Breast epithelium (tissue), 4 donors: ENCODE measurements at places on chromosomes 5 and 9.

GRCh38 chr5:93151896-93152295 is 429.1 kb downstream of the NR2F1-AS1 start:
- no peak for DNase-seq

DNA sequence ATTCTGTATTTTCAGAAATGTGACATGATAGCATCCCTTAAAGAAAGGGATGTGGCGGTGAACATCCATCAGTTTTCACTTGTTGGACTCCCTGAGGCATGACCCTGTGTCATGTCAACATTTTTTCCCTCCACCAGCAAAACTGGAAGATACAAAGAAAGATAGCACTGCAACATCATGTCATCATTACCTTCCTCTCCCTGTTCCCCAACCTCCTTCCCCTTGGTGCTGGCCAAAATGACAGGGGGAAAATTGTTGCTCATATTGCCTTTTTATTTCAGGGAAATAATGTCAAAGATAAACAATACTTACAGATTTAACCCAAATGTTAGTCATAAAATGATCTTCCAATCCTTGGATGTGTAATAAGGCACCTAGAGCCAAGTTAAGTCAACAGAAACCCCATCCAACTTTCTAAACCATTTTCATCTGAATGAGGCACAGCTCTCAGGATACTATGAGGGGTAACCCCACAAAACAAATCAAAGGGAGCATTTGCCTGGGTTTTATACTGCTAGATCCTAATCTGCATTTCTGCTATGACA is 644.3 kb downstream of the ACTL7B start:
- DNase-seq, result no peak

- DNase-seq, result no peak
Measured at GRCh38 chr9:133487331-133487725, 8.4 kb upstream of the SLC2A6 start.

GRCh38 chr9:137243626-137244485 is 2.8 kb downstream of the TUBB4B start:
- no peak for DNase-seq

DNA sequence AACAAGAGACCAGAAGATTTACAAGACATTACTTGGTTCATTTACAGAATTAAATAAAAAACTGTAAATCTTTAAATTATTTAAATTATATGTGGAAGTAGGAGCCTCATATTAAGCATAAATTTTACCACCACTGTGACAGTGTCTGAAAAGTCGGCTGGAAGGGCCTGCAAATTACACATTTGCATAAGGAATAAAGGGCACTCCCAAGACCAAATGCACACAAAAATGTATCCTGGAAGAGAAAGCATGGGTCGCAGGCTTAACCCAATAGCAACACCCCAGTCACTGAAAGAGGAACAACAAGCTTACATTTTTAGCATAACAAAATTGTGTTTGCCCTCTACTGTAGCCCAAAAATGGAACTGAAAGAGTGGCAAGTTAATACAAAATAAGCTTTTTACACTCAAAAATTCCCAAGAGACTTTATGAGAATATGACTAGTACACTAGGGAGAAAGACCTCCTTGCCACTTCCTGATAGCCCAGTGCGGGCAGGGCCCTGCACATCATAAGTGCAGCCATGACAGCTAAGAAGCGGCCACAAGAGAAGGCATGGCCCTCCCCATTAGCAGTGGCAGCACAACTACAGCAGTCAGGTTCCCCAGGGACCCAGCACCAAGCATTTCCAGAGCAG is 482.0 kb downstream of the DTWD2 start:
- no peak for DNase-seq

GRCh38 chr5:111741278-111741677 is 15.7 kb downstream of the NREP start:
- DNase-seq, result no peak

GRCh38 chr9:76603931-76604570 is 145.1 kb downstream of the GCNT1 start:
- no peak for DNase-seq

DNA sequence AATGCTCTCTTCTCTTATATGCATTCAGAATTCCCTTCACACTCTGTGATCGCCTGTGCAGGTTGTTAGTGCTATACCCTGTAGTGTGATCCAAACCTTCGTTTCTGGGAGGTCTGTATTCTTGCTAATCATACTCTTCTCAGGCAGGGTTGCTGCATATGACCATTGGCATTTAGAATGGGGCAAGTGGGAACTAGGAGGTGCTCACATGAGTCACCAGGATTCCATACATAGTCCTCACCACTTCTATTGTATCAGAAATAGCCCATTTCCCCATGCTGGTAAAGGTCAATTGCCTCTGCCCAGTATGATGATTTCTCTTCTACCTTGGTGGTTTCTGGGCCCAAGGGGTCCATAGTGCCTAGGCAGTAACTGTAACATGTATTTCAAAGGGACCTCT is 443.5 kb upstream of the CDH6 start:
- DNase-seq, result no peak

GRCh38 chr5:18311266-18311665 is 677.0 kb downstream of the TAF11L14 start:
- DNase-seq, result no peak

DNA sequence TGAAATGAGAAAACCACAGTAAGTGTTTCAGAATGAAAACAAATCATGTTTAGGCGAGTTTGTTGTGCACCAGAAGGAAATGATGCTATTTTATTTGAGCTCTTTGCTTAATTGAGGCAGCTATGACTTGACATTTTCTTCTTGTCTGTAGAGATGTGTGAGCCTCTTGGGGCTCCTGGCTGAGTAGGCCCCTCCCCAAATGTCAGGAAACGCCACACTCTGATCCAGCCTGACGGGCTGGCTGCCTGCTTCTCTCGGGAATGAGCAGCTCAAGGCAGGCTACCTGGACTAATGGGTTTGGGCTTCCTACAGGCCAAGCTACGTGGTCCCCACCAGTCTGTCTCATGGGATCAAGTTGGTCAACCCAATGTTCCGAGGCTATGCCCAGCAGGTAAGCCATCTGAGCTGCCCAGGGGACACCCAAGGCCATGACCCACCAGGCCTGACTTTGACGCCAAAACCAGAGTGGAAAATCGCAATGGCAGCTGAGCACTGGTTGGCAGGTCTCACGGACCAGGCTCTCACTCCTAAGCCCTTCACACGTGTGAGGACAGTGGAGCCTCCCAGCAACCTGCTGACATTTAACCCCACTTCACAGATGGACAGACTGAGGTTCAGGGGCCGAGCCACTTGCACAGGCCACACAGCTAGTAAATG is 29.9 kb downstream of the USP20 start:
- DNase-seq, result no peak

DNA sequence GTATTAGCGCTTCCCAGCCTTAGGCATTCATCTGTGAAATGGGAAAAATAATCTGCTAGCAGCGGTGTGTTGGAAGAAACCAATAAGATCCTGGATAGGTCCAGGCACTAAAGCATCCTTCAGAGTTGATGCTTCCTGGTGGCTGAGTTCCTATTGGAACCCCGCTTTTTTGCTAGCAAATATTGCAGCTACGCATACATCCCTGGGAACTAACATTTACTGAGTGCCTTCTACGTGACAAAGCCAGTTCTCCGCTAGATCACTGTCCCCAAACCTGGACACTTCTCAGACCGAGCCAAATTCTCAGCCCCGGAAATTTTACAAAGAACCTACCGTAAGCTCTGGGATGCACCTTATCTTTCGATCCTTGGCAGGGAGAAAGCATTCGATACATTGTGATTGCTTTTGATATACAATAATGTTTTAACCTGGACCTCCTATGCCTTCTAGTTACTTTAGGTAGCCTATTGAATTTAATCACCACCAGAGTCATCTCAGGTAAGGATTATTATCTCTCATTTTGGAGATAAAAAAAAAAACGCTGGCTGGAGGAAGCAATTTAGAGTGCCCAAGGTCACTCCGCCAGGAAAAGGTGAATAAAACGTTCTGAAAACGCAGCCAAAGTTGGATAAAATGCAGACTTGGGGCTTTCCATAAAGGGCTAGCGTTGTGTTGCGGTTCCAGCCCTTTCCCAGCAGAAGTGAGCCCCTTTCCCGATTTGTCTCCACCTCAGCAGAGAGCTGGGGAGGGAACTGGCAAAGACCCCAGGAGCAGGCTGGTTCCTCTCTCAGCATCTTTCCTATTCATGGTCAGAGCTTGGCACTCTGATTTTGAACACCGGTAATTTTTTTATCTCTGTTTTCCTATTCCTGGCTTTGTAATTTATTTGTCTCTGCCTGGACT is 2.6 kb upstream of the MSX2 start:
- no peak for DNase-seq

DNA sequence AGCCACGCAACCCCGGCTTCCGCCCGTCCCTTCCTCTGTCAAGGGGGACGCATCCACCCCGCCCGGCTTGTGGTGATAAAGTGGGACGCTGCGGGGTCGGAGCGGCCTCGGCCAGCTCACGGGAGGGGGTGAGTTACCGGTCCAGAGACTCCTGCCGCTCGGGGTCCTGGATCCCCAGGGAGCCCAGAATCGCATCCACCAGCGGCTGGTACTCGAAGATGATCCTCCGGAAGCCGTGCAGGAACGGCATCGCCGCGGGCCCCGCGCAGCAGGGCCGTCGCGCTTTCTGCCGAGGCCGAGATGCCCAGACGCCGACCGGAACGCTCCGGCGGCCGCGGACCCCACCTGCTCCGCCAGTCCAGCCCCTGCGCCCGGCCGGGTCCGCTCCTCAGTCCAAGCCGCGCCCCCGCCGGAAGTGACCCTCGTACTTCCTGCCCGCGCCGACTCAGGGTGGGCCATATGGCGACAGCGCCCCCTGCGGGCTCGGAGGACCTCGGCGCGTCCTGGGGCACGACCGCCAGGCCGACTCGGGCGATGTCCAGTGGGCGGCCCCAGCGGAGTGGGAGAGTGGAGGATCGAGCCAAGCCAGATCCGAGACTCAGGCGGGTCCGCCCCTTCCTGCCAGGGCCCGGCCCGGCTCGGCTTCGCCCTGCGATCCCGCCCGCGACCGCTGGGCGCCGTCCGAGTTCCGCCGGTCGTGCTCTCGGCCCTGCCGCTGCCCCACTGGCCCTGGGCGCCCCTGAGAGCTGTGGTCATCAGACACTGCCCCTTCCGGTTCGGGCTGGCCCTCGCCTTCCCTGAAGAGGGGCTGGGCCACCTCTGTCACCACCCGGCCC is at the start of gene ASB6:
Gene ASB6 (minus strand): TSS at position 402 of the 836 bp plus-strand sequence. CDS start 152 bp downstream, at position 250.
- peak; percentile 98 for DNase-seq

GRCh38 chr9:137130176-137130755 is 8.7 kb upstream of the GRIN1 start:
- no peak for DNase-seq

GRCh38 chr5:149407323-149408251 is 28.5 kb upstream of the IL17B start:
- DNase-seq, result peak; percentile 23

- no peak for DNase-seq
Measured at GRCh38 chr5:75839547-75839946, 122.3 kb upstream of the POC5 start.

DNA sequence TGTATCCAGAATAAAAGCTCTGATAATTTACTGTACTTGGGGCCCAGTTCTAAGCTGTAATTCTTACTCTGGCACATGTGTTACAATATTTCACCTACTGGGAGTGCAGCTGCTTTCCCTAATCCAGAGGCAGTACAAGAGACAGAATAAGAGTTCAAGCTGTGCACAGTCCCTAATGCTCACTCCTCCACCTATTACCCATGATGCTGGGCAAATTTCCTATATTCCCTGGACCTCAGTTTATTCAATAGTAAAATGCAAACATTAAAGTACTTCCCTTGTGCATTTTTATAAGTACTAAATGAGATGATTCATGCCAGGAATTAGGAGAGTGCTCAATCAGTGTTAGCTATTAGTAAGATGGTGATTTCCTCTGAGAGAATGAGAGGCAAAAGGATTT is 28.0 kb upstream of the TAF11L2 start:
- no peak for DNase-seq

DNA sequence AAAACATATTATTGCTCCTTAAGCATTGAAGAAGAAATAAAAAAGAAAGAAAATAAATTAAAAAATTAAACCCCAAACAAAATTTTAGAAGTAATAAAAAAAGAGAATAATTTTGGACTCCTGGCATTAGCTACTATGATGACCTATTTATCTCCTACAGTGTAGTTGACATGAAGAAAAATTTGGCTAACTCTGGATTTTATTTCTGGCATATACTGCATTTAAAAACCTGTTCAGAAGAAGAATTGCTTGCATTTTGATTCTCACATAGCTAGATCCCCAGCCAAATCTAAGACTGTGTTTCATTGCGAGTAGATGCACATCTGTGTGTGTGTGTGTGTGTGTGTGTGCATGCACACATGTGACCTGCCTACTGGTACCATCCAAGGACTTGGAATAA is 30.1 kb upstream of the GABRG2 start:
- no peak for DNase-seq

GRCh38 chr5:14779975-14780374 is 91.6 kb downstream of the ANKH start:
- no peak for DNase-seq

DNA sequence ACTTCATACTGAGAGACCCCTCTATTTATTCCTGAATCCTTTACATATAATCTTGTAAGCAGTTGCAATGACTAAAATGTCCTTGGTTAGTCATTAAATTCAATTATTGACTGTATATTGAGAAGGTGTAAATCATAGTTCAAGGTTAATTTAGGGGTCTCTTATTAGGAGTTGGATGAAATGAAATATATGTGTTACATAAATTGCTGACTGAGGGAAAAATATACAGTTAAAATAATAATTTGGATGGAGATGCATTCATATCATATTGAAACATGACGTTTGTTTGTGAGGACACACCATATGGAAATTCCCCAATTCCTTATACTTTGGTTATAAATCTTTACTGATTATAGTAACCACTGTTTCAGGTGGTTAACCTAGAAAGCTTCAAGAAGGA is 430.6 kb downstream of the PDE4D start:
- DNase-seq, result no peak

- DNase-seq, result no peak
Measured at GRCh38 chr5:135881244-135881643, 14.4 kb downstream of the IL9 start.

DNA sequence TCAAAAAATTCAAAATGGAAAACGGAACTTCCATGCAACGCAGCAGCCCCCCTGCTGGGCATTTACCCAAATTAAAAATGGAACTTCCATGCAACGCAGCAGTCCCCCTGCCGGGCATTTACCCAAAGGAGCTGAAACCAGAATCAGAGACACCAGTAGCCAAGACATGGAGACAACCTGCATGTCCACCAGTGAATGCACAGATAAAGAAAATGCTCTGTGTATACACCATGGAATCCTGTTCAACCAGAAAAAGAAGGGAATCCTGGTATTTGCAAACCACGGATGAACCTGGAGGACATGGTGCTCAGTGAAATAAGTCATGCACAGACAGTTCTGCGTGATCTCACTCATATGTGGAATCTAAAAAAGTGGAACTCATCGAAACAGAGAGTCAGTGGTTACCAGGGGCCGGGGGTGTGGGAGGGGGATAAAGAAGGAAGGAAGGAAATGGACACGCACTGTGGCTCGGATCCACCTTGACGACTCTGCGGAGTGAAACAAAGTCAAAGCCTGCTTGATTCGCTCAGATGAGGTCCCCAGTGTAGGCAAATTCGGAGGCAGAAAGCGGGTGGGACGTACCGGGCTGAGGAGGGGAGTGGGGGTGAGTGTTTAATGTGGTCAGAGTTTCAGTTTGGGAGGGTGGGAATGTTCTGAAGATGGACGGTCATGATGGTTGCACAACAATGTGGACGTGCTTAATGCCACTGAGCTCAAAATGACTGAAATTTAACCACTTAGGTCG is 40.2 kb upstream of the EXOC3 start:
- DNase-seq, result no peak
